A549 treated with AZD2906 at 1 μM for 4 hours (cell line): ENCODE measurements at places on chromosomes 1 and 21. TPM values are rescaled to one million over a fixed set of nuclear protein-coding genes. Genes with fewer than 3 reads are reported as not detected.

Gene RCSD1
- total RNA-seq: 0.02 to 0.08 TPM (median 0.06 TPM) in 4 of 5 replicates, not detected in the other

Gene RHD
- total RNA-seq: not detected in 5 replicates

Gene STK40
- 9.7 to 10.3 TPM (median 10.0 TPM) in 5 replicates for total RNA-seq

Gene HES3
- not detected in 5 replicates for total RNA-seq

Gene CRYZL1
- 11.7 to 13.5 TPM (median 12.4 TPM) in 5 replicates for total RNA-seq

Gene SPRR3
- total RNA-seq: not detected in 5 replicates

Gene CFAP45
- total RNA-seq: 0.49 to 0.67 TPM (median 0.55 TPM) in 5 replicates

Gene TSACC
- 2.0 to 2.7 TPM (median 2.0 TPM) in 5 replicates for total RNA-seq

Gene MROH9
- total RNA-seq: not detected in 5 replicates
